GM06990 (cell line): ENCODE measurements at places on chromosomes 3 and 15.
A peak's percentile ranks its signal among the peaks of the same experiment; 100 is the strongest.

- DNase-seq: no peak
Measured at GRCh38 chr3:55226696-55227095, 260.4 kb downstream of the WNT5A start.

DNA sequence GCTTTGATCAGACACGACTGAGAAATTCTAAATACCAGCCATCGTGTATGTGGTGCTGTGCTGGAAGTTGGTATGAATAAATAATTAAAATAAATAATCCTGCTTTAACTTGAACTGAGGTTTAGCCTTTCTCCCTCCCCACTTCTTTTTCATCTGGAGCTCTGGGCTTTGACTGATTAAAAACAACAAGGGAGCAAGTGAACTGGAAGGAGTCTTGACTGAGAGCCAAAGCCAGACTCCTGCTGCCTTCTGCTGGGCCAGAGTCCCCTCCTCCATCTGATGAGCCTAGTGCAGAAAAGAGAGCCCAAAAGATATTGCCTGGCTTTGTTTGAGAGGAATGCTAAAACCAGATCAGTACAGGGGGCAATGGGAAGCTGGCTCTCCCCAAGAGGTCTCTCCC is 96.0 kb downstream of the CCNL1 start:
- DNase-seq: no peak

DNA sequence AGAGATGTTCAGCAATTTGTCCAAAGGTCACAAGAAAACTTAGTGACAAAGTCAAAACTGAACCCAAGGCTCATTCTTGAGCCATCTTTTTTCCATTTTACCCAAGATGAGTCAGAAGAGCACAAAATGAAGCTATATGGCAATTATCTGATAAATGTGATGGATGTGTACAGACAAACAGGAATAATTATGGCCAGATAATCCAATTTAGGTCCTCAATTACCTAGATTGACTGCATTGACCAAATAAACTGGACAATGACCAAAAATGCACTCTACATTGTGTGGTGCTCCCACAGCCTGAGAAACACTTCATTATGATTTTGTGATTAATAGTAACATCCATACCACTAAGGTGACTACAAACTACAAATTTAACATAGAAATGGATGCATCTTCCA is 1105.8 kb downstream of the IGSF11 start:
- DNase-seq: no peak

- DNase-seq: no peak
Measured at GRCh38 chr3:40725031-40725430, 200.3 kb downstream of the ZNF621 start.

DNA sequence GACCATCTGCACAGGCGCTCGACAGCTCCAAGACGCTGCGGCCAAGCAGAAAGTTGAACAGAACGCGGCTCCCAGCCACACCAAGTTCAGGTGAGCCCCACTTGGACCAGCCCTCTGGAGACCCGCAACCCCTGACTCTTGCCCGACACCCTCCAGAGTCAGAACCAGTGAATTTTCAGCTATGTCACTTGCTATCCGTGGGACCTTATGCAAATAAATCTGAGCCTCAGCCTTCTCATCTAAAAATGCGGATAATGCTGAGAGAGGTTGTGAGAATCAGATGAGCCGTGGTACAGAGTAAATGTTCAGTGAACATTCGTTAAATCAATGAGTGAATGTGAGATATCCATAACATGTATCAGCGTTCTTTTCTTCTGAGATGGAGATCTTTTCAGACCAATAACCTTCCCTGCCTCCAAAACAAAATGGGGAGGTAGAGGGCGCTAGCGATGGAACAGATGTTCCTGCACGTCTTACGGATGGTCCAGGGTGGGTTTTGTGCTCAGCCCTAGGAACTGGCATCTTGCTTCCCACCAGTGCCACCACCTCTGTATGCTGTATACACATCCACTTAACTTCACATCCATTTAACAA is 524 bp downstream of the MRPS11 start:
- no peak for DNase-seq

DNA sequence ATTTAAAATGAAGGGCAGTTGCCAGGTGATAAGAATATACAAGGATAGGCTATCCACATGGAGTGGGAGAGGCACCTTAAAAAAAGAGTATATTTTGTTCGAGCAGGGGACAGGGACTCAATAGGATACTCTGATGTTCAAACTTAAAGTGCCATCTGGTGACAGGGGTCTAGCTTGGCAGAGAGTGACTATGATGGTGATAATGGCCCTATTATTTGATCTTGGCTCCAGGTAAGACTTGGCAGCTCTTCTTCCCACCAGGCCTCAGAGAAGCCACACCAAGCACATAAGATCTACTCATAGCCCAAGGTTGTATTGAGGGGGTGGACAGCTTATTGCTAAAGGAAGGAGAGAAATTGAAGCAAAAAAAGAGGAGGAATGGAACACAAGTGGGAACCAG is 109.0 kb upstream of the MANF start:
- no peak for DNase-seq

GRCh38 chr3:151864423-151865101 is 8.9 kb upstream of the SUCNR1 start:
- no peak for DNase-seq

DNA sequence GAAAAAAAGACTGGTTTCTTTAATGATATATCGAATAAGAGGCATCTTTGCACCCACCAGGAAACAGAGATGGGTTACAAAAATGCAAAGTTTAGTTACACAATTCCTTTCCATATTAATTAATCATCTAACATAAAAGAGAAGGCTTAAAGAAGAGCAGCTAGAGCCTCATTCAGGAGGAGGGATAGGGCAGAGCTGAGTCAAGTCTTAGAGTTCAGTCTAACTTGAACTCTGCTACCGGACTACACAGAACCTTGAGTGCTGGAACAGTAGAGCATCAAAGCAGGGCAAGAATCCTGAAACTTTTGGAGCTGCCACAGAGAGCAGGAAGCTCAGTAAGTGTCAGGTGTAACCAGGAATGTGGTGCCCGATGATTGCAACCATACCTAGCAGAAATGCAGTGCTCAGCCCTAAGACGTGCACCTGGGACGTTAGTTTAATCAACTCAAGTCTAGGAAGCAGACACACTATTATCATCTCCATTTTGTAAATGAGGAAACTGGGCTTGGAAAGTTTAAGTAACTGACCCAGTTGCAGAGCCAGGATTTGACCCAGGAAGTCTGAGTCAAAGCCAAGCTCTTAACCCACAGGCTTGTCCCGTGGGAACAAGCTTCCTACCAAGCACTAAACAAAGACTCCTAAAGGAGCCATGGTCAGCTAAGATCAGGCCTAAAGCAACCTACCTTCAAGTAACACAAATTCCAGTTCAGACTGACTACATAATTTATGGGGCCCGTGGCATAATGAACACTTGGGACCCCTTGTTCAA is 187.4 kb downstream of the FOXP1 start:
- no peak for DNase-seq

GRCh38 chr3:168514252-168514651 is 418.5 kb upstream of the GOLIM4 start:
- DNase-seq: no peak

DNA sequence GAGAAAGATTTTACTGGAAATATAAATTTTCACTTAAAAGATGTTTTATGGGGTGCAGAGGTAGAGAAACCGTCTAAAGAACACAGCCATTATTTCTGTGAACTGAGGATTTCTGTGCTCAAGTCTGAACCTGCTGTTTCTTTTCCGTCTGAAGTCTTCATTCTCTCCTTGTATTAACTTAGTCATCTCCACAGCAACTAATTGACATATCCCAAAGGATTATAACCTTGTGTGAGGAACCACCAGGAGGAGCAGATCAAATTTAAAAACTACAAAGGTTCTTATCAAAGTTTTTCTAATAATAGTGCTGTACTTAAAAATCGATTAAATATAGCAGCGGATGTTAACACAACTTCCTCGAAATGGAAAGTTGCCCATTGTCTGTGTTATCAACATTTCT is 31.1 kb upstream of the ICE2 start:
- no peak for DNase-seq

- peak; percentile 18 for DNase-seq
Measured at GRCh38 chr3:143348486-143349327, 229.1 kb downstream of the CHST2 start.

- no peak for DNase-seq
Measured at GRCh38 chr3:150764566-150764965, 1.6 kb upstream of the SIAH2 start.
